ENCODE measurements at places on chromosomes 1 and 21. TPM values are rescaled to one million over a fixed set of nuclear protein-coding genes. Genes with fewer than 3 reads are reported as not detected.
A peak's percentile ranks its signal among the peaks of the same experiment; 100 is the strongest.

- no peak for DNase-seq
- no peak overlapping the region for H3K4me3 ChIP-seq
- peak overlapping the region; percentile 72 for H3K27ac ChIP-seq
- peaks cover 12% of the 10 kb centered on the region for H3K4me1 ChIP-seq
- no peaks in the 10 kb centered on the region for H3K27me3 ChIP-seq
- no peaks in the 10 kb centered on the region for H3K36me3 ChIP-seq
Observed at GRCh38 chr1:109272021-109272799, 10.7 kb downstream of the PSRC1 start.

GRCh38 chr1:235079443-235080296 is 49.0 kb downstream of the TOMM20 start:
- H3K27ac ChIP-seq: peak overlapping the region; percentile 66
- H3K4me3 ChIP-seq: no peak overlapping the region
- H3K27me3 ChIP-seq: no peaks in the 10 kb centered on the region
- peak; percentile 90 for DNase-seq
- H3K36me3 ChIP-seq: no peaks in the 10 kb centered on the region

DNA sequence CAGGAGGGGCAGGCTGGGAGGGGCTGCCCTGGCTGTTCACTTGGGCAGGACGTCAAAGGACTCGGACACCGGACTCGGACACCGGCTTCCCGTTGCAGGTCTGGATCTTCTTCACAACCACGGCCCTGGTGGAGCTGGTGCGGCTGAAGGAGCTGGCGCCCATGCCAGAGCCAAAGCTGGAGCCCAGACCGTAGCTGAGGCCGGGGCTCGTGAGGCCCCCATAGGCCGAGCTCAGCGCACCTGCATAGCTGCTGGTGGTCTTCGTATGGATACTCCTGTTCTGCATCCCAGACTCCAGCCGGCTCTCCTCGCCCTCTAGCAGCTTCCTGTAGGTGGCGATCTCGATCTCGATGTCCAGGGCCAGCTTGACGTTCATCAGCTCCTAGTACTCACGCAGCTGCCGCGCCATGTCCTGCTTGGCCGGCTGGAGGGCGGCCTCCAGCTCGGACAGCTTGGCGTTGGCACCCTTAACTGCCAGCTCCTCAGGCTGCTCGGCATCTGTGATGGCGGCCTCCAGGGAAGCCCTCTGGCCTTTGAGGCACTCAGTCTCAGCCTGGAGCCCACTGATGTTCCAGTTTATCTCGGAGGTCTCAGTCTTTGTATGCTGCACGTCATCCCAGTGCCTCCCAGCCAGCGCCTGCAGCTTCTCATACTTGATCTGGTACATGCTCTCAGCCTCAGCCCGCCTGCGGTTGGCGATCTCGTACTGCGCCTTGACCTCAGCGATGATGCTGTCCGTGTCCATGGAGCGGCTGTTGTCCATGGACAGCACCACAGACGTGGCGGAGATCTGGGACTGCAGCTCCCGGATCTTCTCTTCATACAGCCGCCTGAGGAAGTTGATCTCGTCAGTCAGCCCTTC is 15.1 kb upstream of the KLF17 start:
- H3K4me3 ChIP-seq: no peak overlapping the region
- no peaks in the 10 kb centered on the region for H3K4me1 ChIP-seq
- H3K36me3 ChIP-seq: no peaks in the 10 kb centered on the region
- DNase-seq: peak; percentile 63
- H3K27ac ChIP-seq: no peak overlapping the region

GRCh38 chr1:67609577-67610341 is 75.2 kb upstream of the GADD45A start:
- DNase-seq: no peak
- no peaks in the 10 kb centered on the region for H3K27me3 ChIP-seq

GRCh38 chr1:204740354-204740753 is 54.8 kb upstream of the LRRN2 start:
- H3K4me3 ChIP-seq: no peak overlapping the region
- no peaks in the 10 kb centered on the region for H3K4me1 ChIP-seq
- no peaks in the 10 kb centered on the region for H3K27me3 ChIP-seq
- DNase-seq: no peak
- H3K36me3 ChIP-seq: no peaks in the 10 kb centered on the region

GRCh38 chr1:26401891-26402290 is 8.7 kb upstream of the LIN28A start:
- H3K27me3 ChIP-seq: no peaks in the 10 kb centered on the region
- H3K4me3 ChIP-seq: no peak overlapping the region
- H3K27ac ChIP-seq: no peak overlapping the region
- no peak for DNase-seq

- no peaks in the 10 kb centered on the region for H3K36me3 ChIP-seq
- no peak overlapping the region for H3K27ac ChIP-seq
- no peak overlapping the region for H3K4me3 ChIP-seq
- DNase-seq: no peak
- no peaks in the 10 kb centered on the region for H3K4me1 ChIP-seq
- H3K27me3 ChIP-seq: no peaks in the 10 kb centered on the region
Observed at GRCh38 chr1:235357485-235358373, 9.5 kb upstream of the TBCE start.

DNA sequence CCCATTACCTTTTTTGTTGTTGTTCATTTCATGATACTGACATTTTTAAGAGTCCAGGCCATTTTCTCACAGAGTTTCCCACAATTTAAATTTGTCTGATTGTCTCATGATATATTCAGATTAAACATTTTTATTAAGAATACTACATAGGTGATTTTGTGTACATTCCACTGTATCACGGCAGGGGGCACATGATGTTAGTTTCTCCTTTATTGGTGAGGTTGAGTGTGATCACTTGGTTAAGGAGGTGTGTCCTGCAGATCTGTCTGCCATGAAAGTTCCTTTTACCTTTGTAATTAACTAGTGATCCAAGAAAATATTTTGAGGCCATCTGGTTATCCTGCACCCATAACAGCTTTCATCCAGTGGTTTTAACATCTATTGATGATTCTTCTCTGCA is 11.8 kb downstream of the RTCA start:
- H3K4me3 ChIP-seq: no peak overlapping the region
- no peak overlapping the region for H3K27ac ChIP-seq
- no peak for DNase-seq
- H3K36me3 ChIP-seq: peaks cover 96% of the 10 kb centered on the region
- H3K4me1 ChIP-seq: no peaks in the 10 kb centered on the region

The CC2D1B gene
- total RNA-seq: 52.5 TPM

The FALEC gene
- total RNA-seq: 1.0 TPM

The ESPN gene
- total RNA-seq: 4.3 TPM

The CELSR2 gene
- total RNA-seq: 7.4 TPM

Data from upper lobe of right lung (tissue), 1 donor.